Hepatic stellate cell (primary cell): ENCODE measurements at places on chromosomes 5 and 9.
A peak's percentile ranks its signal among the peaks of the same experiment; 100 is the strongest.

DNA sequence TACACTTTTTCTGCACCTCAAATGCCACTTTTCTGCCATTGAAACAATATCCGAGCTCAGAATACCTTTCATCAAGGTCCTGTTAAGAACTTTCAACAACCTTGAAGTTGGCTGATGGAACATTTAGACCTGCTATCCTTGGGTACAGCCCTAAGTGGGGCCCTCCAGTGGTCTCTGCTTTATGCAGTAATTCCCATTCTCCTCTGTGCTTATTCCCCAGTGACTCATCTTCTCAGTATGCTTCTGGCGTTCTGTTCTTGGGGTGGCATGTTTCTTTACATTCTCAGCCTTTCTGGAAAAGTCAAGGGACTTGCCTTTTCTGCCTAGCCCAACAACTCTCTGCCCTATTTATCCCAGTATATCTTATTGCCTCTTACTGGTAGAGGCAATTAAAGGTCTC, 7.1 kb downstream of the ANP32B start:
- DNase-seq: peak; percentile 89

GRCh38 chr9:101569741-101570501, 24.8 kb downstream of the PPP3R2 start:
- no peak for DNase-seq

- peak; percentile 37 for DNase-seq
Observed at GRCh38 chr9:72203205-72203803, 54.1 kb downstream of the GDA start.

DNA sequence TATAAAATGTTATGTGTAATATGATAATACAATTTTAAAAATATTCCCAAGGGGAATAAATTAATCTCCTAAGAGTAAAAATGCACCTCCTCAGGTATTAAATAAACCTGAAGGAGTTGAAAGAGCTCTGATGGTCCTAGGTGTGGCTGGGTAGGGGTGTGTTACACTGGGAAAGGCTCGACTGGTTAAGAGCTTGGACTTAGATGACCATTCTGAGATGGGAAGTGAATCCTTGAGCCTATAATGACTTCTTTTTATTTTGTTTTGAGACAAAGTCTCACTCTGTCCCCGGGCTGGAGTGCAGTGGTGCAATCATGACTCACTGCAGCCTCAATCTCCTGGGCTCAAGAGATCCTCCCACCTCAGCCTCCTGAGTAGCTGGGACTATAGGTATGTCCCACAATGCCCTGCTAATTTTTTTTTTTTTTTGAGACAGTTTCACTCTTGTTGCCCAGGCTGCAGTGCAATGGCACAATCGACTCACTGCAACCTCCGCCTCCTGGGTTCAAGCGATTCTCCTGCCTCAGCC, 9.2 kb upstream of the HABP4 start:
- DNase-seq: no peak

DNA sequence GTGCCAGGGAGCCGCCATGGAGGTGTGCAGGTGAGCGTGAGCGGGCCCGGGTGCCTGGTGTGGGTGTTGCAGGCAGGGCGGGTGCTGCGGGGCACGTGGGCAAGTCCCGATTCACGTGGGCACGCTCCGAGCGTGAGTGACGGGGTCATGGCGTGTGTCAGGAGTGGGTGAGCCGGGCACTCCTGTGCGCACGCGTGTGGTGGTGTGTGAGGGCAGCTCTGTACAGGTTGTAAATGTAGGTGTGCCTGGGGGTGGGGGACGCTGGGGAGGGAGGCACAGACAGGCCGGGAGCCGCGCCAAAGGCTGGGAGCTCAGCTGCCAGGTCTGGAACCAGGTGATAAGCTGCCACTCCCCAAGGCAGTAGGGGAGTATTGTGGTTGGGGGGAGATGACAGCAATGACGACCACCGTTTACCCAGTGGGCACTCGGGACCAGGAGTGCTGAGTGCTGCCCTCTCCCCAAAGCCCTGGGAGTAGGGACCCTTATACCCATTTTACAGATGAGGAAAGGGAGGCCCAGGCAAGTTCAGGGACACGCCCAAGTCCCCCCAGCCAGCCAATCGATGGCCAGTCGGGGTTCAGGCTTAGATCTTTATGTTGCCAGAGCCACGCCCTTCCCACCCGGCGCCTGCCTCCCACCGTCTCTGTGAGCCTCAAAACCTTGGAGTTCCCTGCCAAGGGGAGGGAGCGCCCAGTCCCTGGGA, 9.6 kb downstream of the NCS1 start:
- no peak for DNase-seq

DNA sequence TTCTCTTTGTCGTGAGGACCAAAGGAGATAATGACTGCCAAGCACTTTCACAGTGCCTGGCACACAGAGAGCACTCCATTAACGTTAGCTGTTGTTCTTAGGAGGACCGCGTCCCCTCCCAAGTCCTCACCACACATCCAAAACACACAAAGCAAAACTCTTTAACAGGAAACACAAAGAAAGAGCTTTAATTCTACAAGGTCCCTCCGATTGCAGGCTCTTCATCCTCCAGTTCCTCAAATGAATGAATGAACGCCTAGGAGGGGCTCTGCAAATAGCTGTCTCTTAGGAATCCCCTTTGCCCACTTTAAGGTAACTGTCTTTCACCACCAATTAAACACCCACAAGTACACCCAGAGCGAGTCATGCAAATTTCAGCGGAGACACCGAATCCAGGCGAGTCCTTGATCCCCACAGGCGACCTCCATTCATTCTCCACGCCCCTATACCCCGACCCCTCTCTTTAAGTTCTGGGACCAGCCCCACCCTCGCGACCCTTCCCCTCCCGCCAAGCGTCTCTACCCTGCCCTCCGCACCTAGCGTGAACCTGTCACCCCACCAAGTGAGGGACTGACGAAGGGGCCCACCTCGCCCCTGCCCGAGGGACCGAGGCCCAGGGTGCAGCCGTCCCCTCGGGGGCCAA, 644 bp downstream of the TSC1 start:
- no peak for DNase-seq

DNA sequence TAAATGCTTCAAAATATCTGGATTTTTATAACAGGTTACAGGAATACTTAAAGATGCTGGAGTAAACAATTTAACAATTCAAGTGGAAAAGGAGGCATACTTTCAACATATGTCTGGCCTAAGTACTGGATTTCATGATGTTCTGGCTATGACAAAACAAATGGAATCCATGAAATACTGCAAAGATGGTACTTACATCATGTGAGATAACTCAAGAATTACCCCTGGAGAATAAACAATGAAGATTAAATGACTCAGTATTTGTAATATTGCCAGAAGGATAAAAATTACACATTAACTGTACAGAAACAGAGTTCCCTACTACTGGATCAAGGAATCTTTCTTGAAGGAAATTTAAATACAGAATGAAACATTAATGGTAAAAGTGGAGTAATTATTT, 35.6 kb downstream of the SLC30A5 start:
- peak; percentile 36 for DNase-seq

GRCh38 chr9:96391021-96391765, 7.7 kb upstream of the SLC35D2 start:
- DNase-seq: no peak

- DNase-seq: no peak
Observed at GRCh38 chr9:28056006-28056405, 482.7 kb upstream of the C9orf72 start.

DNA sequence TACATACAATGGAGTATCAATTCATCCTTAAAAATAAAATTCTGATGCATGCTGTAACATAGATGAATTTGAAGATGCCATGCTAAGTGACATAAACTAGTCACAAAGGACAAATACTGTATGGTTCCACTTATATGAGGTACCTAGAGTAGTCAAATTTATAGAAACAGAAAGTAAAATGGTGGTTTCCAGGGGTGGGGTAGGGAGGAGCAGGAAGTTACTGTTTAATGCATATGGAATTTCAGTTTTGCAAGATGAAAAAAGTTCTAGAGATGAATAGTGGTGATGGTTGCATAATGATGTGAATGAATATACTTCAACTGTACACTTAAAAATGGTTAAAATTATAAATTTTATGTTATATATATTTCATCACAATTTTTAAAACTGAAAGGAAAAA, 57.3 kb upstream of the FNIP1 start:
- DNase-seq: no peak
